ENCODE measurements at places on chromosomes 7 and 10.

DNA sequence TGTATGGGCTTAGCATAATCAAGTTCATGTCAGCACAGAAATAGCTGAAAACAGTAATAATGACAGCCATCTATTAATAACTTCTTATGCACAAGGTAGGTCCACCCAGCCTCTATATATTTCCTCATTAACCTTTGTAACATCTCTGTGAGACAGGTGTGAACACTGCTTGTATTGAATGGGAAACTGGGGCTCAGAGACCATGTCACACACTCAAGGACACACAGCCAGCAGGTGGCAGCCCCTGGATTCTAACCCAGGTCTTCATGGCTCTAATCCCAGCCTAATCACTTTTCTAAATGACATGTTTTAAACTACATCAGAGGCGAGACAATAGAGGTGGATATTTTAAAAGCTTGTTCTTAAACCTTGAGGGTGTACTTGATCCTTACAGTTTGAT, 591.4 kb downstream of the PARD3 start:
- no peak for DNase-seq

DNA sequence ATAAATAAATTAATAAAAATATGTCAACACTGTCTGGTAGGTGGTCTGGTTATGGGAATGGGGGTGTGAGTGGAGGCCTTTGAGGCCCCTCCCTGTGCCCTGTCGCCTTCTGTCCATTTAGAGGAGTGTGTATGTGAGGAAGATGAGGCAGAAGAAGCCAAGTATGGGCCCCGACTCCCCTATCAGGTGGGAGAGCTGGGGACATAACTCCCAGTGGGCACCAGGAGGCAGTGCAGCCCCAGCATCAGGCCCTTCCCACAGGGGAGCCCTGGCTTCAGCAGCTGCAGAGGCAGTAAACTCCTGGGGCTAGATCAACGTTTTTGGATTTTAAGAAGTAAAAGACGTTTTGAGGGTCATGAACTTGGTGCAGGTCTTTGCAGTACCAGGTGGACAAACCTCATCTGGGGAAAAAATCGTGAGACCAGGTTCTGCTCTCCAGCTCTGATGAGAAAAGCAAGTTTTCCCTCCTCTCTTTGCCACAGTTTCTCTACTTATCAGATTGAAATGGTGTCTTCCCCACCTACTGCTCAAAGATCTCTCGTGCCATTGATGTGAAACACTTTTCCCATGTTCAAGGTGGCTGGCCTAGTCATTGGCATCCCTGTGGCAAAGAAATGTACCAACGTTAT, 167.8 kb upstream of the EEPD1 start:
- peak; percentile 97 for DNase-seq

- DNase-seq, result no peak
Measured at GRCh38 chr10:130748409-130749057, 563.0 kb downstream of the TCERG1L start.

DNA sequence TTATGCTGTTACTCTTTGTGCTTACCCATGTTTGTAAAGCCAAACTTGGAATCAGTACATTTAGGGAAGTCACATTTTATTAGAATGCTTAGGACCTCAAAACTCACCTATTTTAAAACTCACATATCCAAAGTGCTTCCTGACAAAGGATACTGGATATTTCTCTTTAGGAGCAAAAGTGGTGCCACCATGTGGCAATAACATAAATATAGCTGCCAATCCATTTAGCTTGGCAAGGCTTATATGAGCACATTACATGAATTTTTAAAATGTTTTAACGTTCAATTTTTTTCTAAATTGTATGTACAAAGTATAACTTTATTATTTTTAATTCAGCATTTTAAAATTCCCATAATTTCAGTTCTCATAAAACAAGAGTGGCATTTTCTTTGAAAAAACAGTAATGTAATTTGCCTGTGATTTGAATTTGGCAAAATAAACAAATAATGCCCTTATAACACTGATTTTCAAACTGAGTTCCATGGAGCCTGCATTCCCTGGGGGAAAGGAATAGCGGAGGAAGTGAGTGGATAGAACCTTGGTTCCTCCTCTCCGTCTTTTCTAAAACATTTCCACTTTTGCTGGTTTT, 75.4 kb downstream of the HDAC9 start:
- DNase-seq, result no peak

- DNase-seq, result no peak
Measured at GRCh38 chr7:159032753-159033472, 111.8 kb downstream of the VIPR2 start.

DNA sequence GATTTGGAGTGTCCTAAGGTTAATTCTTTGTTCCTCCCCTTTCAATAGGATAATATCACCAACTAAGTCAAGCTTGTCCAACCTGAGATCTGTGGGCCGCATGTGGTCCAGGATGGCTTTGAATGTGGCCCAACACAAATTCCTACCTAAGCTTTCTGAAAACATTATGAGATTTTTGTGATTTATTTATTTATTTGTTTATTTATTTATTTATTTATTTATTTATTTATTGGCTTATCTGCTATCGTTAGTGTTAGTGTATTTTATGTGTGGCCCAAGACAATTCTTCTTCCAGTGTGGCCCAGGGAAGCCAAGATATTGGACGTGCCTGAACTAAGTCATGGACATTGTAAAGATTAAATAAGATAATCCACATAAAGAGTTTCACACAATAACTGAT, 446.0 kb downstream of the PARD3 start:
- DNase-seq, result no peak

GRCh38 chr10:118500477-118501104, 94.9 kb downstream of the PRLHR start:
- no peak for DNase-seq

All from posterior cingulate gyrus (tissue), 11 donors.